ENCODE measurements at places on chromosomes 3 and 15. TPM values are rescaled to one million over a fixed set of nuclear protein-coding genes. Genes with fewer than 3 reads are reported as not detected.

The ERICH6 gene
- not detected for polyA plus RNA-seq

The SMAD6 gene
- polyA plus RNA-seq, result 2.3 TPM

The CHST13 gene
- polyA plus RNA-seq, result 0.48 TPM

The PPIB gene
- polyA plus RNA-seq, result 332 TPM

The FAM98B gene
- polyA plus RNA-seq, result 18.6 TPM

The SOX14 gene
- 0.15 TPM for polyA plus RNA-seq

The RNU5B-1 gene
- polyA plus RNA-seq, result not detected

The SLC51A gene
- polyA plus RNA-seq, result not detected

The SPSB4 gene
- 5.4 TPM for polyA plus RNA-seq

The JMJD7 gene
- polyA plus RNA-seq, result 7.7 TPM

The EFCC1 gene
- polyA plus RNA-seq, result 0.97 TPM

- no peak for DNase-seq
Measured at GRCh38 chr15:64859226-64859625, 17.5 kb downstream of the PLEKHO2 start.

DNA sequence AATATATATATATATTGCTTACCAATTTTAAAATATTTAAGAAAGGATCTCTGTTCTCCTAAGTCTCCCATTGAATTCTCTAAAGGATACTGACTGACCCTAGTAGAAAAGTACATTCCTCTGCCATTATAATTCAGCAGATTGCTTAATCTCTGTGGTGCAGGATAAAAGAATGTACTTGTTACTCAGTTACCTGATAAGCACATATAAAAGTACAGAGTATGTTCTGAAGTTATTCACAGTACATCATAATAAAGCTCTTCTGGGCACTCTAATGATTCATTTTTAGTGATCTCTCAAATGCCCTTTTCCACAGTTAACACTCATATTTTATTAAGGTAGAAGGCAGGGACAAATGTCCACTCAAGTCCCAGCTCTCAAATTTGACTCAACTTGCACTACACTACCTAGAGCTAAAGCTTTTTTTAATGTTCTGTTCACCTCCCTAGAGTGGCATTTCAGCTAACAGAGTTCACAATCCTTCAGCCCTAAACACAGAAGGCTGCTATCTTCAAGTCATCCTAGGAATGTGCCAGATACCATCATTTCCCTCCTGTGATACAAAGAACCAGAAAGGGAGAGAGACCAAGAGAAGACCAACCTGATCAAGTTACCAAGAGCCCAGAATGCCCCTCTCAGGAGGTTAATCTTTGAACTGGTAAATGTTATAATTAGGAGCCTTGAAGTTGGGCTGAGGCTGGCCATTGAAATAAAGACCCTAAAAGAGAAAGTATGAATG, 53.3 kb downstream of the MEIS2 start:
- DNase-seq, result no peak

- no peak for DNase-seq
Measured at GRCh38 chr3:43615133-43615532, 6.7 kb downstream of the ANO10 start.

- no peak for DNase-seq
Measured at GRCh38 chr3:121719423-121719822, 30.1 kb downstream of the GOLGB1 start.

- DNase-seq, result no peak
Measured at GRCh38 chr3:141864281-141864970, 12.0 kb upstream of the ATP1B3 start.

DNA sequence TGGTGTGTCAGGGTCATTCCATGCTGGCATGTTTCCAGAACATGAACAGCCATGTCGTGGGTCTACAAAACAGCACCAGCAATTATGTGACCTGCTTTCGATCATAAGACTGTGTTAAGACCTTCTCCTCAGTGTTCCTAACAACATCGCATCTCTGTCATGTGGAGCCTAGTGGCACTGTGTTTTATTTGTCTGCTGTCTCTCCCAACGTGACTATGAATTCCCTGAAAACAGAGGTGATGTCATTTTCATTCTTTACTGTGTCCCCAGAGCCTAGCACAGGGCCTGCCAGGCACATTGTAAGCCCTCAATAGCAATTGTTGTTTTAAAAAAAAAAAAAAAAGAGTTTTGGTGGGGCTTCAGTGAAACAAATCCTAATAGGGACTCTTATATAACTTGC, 94.2 kb upstream of the IL12A start:
- DNase-seq, result no peak

DNA sequence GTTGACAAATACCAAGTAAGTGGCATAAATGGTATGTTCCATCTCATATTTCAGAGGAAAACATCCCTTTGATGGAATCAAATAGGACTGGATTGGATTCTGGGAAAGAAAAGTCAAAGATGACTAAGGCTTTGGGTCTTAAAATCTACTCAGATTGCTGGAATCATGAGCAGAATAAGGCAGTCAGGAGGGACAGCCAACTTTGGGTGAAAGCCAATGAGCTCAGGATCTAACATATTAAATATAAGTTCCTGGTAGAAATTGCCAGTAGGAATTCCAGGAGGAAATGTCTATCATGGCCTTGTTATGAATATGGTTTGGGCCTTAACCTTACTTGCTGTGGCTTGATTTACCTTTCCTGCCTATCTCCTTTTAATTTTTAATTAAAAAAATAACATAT, 55.3 kb downstream of the ISL2 start:
- DNase-seq, result no peak

GRCh38 chr3:192212335-192212734, 515.0 kb downstream of the FGF12 start:
- DNase-seq, result peak; percentile 29

GRCh38 chr3:31903686-31904431, 77.2 kb downstream of the OSBPL10 start:
- DNase-seq, result no peak

- DNase-seq, result no peak
Measured at GRCh38 chr15:41906608-41907007, 12.8 kb upstream of the SPTBN5 start.

GRCh38 chr3:10901296-10901945, 85.4 kb downstream of the SLC6A11 start:
- DNase-seq, result peak; percentile 80

DNA sequence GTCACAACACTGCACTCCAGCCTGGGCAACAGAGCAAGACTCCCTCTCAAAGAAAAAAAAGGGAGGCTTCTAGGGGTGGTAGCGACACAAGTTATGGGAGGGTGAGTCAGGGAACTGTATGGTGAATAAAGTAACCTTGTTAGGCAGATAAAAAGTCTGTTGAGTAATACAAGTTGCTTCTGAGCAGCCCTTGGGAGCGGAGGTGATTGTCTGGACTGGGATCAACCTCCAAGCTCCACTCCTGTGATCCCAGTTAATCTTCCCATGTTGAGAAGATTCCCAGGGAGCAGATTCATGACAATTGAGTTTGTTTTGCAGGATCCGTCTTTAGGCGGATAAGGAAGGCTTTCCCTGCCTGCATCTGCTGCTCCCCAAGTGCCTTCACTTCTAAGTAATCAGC, 335.9 kb downstream of the THSD4 start:
- no peak for DNase-seq

DNA sequence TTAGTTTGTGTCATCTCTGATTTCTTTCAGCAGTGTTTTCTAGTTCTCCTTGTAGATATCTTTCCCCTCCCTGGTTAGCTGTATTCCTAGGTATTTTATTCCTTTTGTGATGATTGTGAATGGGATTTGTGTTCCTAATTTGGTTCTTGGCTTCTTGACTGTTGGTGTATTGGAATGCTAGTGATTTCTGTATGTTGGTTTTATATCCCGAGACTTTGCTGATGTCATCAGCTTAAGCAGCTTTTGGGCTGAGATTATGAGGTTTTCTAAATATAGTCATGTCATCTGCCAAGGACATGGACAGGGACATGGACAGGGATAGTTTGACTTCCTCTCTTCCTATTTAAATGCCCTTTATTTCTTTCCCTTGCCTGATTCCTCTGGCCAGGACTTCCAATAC, 35.8 kb downstream of the MYO9A start:
- no peak for DNase-seq

DNA sequence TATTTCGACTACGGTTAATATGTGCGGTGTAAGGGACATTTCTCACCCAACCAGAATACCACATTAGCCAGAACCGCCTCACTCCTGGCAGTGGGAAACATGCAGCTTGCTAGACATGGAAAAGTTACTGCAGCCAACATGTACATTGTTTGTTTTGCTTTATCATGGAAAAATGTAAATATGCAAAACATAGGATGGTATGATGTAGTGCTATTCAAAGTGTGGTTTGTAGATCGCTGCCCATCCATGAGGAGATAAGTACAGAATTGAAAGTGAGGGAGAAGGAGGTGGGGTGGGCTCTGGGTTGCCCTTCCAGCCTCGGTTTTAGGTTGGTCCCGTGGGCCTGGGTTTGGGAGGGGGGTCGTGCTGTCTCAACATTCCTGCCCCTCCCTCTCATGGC, 42.5 kb upstream of the SPESP1 start:
- DNase-seq, result no peak

GRCh38 chr3:129690406-129690805, 83.9 kb upstream of the PLXND1 start:
- DNase-seq, result peak; percentile 89

Measured in brain (organoid and tissue), 16 donors.